Activated CD4-positive, alpha-beta memory T cell treated with anti-CD3 and anti-CD28 coated beads, Interleukin-2, amount 10 ng/mL, durations not matched to agents 7 days and 5 days (primary cell): ENCODE measurements at places on chromosomes 4 and X.
A peak's percentile ranks its signal among the peaks of the same experiment; 100 is the strongest.

- peak; percentile 16 for DNase-seq
Observed at GRCh38 chrX:71910986-71911730, 513 bp downstream of the NHSL2 start.

DNA sequence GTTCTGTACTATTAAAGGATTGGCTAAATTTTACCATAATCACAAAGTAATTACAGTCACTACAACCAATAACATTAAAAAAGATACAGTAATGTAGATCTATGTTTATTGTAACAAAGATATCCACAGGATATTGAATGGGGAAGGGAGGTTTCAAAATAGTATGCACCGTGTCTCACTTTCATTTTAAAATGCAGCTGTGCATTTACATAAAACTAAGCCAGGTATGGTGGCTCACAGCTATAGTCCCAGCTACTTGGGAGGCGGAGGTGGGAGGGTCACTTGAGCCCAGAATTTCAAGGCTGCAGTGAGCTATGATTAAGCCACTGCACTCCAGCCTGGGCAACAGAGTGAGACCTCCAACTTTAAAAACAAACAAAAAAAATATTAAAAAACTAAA, 8.5 kb downstream of the SRP72 start:
- no peak for DNase-seq

GRCh38 chr4:118281611-118282442, 71.0 kb downstream of the PRSS12 start:
- no peak for DNase-seq

DNA sequence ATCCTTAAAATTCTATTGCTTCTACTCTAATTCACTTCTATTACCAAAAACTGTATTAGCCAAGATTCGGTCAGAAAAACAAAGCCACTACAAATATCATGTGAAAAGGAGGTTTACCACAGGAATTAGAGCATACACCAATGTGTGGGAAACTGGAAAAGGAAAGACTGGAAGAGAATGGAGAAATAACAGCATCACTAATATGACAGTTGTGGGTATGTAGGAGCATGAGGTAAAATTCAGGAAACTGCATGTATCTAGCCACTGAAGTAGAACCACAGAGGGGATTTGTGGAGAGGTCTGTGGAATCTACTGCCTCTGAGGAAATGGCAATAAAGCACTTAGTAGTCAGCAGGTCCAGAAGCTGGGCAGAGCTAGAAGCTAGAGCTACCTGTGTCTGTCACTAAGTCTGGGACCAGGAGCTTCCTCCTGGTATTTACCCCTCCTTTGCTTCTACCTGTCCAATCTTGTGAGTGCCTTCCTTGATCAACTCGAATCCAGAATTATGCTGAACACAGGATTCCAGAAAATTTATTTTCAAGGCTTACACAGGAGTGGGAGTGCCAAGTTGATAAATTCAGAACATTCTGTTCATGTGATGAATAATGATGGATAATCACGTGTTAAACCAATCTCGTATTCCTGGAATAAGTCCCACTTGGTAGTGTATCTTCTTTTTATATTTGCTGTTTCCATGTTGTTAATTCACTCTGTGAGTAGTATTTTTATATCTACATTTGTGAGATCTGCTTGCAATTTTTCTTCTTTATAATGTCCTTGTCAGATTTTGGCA, 52.6 kb downstream of the NAF1 start:
- no peak for DNase-seq

DNA sequence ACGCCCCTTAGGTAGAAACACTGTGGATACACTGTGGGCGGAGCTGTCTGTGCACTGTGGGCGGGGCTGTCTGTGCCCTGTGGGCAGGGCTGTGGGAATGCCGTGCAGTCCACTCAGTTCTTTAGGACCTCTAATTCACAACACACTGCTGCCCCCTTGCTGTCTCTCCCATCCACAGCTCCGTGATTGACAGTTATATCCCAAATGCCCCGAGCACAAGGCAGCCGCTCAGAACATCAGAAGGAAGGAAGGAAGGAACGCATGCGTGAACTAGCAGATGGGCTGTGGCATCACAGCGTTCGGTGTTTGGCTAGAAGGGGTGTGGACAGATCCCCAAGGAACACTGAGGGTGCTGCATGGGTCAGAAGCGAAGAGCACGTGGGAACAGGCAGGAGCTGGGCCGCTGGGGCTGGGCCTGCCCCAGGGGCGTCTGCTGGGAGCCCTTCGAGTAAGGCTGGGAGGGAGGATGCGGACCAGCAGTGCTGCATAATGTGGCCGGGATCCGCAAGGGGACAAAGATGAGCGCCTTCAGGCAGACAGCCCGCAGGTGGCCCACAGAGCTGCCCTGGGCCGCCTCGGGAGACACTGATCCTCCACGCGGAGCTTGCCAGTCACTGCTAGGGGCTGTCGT, 29.8 kb downstream of the ACOX3 start:
- DNase-seq = no peak

- DNase-seq = no peak
Observed at GRCh38 chr4:183912585-183912984, 7.5 kb downstream of the STOX2 start.

GRCh38 chr4:21952549-21952948, 4.0 kb upstream of the KCNIP4 start:
- DNase-seq = no peak

DNA sequence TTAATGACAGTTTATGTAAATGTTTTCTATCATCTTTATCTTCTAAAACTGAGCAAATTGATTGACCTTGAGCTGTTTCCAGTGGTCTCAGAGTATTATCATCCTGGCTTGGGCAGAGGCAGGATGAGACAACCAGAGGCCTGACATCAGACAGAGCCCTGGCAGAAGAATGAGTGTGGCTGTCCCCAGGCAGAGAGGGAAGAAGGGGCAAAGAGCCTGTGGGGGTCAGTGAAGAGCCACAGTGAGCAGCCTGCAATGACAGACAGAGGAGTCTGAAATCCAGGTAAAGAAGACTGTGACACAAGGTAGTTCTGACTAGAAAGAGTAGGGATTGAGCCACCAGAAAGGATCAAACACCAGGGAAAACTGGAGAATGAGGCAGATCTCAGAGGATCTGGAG, 182.4 kb upstream of the ARSJ start:
- DNase-seq = no peak

GRCh38 chr4:169955521-169955920, 70.7 kb downstream of the MFAP3L start:
- DNase-seq = no peak

DNA sequence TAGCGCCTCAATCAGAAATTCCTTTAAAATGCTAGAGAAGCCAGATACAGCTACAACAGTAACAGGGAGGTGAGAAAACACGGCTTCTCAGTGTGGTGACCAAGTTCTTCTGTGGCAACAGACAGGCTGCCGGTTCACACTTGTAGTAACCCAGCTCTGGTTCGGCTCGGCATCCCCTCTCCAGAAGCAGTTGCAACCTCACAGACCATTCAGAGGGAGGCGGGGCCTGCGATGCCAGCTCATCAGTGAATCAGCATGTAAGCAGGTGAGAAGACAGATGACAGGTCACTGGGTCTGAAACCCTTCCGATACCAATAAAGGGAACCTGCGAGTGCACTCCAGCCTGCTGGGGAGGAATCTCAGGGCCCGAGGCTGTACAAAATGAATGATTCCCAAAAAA, 251.0 kb downstream of the KCNIP4 start:
- DNase-seq = no peak

GRCh38 chr4:92387459-92388069, 83.8 kb downstream of the GRID2 start:
- DNase-seq = no peak

DNA sequence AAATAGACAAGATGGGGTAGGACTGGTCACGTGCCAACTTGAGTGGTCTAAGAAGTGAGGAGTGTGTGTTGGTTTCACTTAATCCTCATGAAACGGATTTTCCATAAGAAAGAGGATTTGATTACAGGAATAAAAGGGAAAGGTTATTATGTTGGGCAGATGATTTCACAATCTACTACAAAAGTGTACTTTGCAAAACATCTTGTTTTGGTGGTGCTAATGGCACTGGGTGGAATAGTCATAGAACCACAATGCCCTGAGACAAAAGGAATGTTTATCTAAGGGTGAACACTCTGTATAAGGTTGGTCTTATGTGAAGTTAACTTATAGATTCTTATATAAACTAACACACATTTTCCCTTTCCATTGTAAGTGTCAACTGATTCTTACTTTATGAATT, 45.6 kb downstream of the GLUD2 start:
- DNase-seq = no peak

DNA sequence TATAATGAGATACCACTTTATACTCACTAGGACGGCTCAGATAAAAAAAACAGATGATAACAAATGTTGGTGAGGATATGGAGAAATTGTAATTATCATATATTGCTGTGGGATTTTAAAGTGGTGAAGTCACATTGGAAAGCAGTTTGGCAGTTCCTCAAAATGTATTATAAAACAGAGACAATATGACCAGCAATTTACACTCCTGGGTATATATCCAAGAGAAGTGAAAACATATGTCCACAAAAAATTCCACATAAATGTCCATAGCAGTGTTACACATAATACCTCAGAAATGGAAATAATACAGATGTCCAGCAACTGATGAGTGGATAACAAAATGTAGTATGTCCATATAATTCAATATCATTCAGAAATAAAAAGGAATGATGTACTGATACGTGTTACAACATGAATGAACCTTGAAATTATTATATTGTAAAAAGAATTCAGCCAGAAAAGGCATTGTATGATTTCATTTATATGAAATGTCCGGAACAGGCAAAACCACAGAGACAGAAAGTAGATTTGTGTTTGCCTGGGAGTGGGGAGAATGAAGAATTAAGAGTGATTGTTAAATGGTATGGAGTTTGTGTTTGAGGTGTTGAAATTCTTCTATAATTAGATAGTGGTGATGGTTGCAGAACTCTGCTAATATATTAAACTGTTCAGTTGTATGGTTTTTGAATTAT, 220.9 kb downstream of the SLC7A11 start:
- no peak for DNase-seq

GRCh38 chrX:40243755-40244515, 146.2 kb upstream of the BCOR start:
- DNase-seq = no peak

DNA sequence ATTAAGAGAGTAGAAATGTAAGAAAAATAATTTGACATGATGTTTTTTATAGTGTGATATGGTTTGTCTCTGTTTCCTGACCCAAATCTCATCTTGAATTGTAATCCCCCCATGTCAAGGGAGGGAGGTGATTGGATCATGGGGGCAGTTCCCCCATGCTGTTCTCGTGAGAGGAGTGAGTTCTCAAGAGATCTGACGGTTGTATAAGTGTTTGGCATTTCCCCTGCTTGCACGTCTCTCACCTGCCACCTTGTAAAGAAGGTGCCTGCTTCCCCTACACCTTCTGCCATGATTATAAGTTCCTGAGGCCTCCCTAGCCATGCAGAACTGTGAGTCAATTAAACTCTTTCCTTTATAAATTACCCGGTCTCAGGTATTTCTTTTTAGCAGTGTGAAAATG, 34.8 kb upstream of the EXOC1L start:
- no peak for DNase-seq

DNA sequence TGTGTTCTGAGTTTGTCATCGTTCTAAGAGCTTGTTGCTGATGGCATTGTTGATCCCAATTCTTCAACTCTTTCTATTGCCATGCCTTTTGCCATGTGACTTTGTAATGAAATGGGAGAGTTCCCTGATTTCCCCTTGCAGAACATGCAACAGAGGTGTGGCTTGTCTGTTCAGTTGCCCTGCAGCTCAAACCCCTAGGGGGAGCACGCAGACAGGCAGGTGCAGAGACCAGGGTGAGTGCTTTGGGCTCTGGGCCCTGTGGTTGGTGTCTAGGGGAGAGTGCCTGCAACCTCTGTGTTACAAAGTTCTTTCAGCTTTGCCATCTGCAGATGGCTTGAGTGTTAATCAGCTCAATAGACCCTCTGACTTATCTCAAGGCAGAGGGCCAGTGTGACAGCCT, 332.7 kb downstream of the MID1IP1 start:
- DNase-seq = no peak

- no peak for DNase-seq
Observed at GRCh38 chr4:55247521-55247920, 98.5 kb upstream of the SRD5A3 start.

DNA sequence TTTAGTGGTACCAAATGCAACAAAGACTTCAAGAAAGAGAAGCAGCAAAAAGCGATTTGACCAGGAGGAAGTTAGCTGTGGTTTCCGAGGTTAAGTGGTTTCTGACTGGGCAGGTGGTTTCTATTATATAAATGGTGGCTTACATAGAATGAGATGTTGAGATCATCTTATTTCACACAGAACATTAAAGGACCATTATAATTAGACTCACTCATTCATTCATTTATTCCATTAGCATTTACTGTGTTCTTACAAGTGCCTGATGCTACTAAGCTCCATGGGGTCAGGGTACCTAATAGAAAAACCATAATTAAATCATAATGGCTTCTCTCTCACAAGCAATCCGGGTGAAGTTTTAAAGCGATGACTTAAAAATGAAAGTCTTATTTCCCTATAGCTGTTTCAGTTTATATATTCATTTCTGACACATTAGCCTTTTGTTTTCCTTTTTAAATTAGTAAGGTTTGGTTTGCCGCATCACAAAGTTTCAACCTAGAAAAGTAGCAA, 10.6 kb downstream of the TSPAN6 start:
- no peak for DNase-seq

- DNase-seq = no peak
Observed at GRCh38 chrX:148381603-148382002, 118.8 kb upstream of the AFF2 start.

DNA sequence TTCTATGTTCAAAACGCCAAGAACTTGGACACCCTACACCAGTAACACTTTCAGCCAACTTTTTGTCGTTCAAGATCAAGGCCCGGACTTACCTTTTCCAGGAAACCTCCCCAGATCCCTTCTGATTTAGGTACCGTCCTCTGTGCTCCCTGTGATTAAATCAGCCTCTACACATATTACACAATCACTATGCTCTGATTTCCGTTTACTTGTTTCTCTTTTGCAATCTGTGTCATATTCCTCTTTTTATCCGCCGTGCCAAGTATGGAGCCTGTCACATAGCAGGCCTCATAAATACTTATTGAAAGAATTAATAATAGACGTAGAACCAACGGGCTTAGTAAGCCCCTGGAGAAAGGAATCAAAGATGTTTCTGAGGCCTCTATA, 722 bp upstream of the TMEM33 start:
- no peak for DNase-seq

DNA sequence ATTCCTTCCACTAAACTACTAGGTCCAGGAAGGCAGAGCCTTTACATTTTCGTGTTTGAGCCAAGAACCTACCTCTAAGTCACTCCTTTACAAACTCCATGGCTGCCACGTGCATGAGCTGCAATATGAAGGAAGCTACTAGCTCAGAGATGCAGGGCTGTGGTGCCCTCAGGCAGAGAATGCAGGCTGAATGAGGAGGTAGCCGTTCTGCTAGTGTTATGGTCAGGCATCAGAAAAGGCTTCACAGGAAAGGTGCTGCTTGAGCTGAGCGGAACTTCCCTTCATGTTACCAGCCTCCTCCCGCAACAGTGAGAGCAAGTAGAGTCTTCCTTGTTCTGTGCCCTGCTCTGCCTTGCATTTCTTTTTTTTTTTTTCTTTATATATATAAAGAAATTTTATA, 148.3 kb upstream of the PACRGL start:
- no peak for DNase-seq

DNA sequence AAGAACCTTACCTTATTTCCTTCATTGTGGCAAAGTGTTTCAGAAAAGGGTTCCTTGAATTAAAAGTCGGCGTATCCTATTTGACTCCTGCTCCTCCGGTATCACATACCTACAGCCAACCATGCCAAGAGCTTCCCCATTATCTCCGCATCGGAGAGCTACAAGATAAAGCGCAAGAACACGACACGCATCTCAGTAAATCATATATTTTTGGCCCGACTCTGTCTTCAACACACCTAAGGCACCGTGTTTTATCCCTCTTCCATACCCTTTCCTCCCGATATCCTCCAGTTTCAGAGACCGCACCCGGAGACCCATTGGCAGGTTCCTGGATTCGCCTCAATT, 497 bp upstream of the THAP9 start:
- DNase-seq = no peak
